Spinal cord (tissue), 10 donors: ENCODE measurements at places on chromosomes 5 and 9. TPM values are rescaled to one million over a fixed set of nuclear protein-coding genes. Genes with fewer than 3 reads are reported as not detected.

- no peaks in the 10 kb centered on the region for H3K27me3 ChIP-seq
- H3K4me1 ChIP-seq = no peaks in the 10 kb centered on the region
- no peak overlapping the region for H3K27ac ChIP-seq
- H3K36me3 ChIP-seq = peaks cover 7% of the 10 kb centered on the region
- H3K4me3 ChIP-seq = no peak overlapping the region
- DNase-seq = no peak
Observed at GRCh38 chr9:106956971-106957370, 94.0 kb downstream of the ZNF462 start.

DNA sequence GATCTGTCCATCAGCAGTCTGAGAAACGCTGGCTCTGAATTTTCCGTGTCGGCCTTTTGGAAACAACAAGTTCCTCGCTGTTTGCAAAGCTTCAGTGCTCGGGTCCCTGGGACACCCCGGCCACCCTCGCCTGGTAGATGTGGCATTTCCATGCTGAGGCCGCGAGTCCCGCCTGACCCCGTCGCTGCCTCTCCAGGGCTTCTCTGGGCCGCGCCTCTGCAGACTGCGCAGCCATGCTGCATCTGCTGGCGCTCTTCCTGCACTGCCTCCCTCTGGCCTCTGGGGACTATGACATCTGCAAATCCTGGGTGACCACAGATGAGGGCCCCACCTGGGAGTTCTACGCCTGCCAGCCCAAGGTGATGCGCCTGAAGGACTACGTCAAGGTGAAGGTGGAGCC lies 4.7 kb downstream of the NTNG2 start:
- peaks cover 42% of the 10 kb centered on the region for H3K27me3 ChIP-seq
- no peak overlapping the region for H3K4me3 ChIP-seq
- no peak for DNase-seq
- peaks cover 48% of the 10 kb centered on the region for H3K4me1 ChIP-seq

GPR151 gene
- total RNA-seq = 0.06 TPM

DNA sequence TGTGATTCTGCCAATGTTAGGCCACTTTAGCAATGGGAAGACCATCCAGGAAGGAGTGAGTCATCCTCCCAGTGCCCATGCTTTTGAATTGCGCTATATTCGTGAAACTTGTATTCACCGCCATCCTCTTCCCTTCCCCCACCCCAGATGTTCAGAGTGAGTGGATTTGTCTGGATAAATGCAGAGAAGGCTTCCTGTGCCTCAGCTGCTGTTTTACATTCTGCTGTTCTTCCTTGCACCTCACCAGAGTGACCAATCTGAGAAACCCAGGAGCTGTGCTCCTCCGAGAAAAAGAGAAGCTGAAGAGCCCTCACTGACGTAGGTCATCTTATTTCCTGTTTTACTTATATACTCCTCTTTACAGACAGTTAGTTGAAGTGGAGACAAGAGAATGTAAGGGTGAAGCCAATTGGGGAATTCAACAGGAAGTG lies 24.6 kb upstream of the SVEP1 start:
- no peak overlapping the region for H3K27ac ChIP-seq
- no peak for DNase-seq
- no peaks in the 10 kb centered on the region for H3K36me3 ChIP-seq
- H3K27me3 ChIP-seq = no peaks in the 10 kb centered on the region
- no peak overlapping the region for H3K4me3 ChIP-seq
- H3K4me1 ChIP-seq = no peaks in the 10 kb centered on the region

DNA sequence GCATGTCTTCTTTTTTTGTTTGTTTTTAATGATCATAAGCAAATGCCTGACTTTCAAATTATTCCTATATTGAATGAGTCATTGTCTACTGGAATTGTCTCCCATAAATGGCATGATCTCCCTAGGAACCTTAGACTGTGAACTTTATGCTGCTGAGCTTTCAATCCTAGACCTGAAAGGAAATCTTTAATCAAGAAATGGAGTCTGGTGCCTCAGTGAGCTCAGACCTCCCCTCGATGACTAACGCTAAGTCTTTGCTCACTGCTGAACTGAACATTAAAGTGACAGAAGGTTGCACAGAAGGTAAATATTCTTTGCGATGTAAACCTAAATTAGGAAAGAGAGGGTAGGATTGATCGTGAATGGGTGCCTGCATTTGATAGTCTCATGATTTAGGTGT lies 745.2 kb upstream of the WWC1 start:
- no peak overlapping the region for H3K27ac ChIP-seq
- H3K36me3 ChIP-seq = no peaks in the 10 kb centered on the region
- H3K4me1 ChIP-seq = no peaks in the 10 kb centered on the region

TRMT10B gene
- total RNA-seq = 4.8 TPM

- no peaks in the 10 kb centered on the region for H3K36me3 ChIP-seq
- peak; percentile 81 for DNase-seq
- H3K27ac ChIP-seq = no peak overlapping the region
- H3K4me3 ChIP-seq = no peak overlapping the region
- no peaks in the 10 kb centered on the region for H3K27me3 ChIP-seq
- H3K4me1 ChIP-seq = peaks cover 30% of the 10 kb centered on the region
Observed at GRCh38 chr9:131697097-131697496, 42.8 kb downstream of the RAPGEF1 start.

DNA sequence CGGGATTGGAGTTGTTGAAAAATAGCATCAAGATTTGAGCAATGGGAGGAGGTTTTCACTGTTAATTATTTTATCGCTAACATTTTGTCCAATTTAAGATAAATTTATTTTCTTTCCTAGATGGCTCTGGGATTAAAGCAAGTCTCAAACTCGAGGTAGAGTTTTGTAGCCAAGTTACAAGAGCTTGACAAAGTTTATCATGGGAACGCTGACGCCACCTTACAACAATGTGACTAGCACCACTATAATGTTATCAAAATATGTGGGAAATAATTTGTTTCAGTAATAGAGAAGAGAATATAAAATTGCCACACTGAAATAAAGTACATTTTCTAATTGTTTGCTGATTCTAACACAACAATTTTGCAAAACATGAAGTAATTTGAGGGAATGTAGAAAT lies 19.8 kb upstream of the TARS1 start:
- H3K36me3 ChIP-seq = no peaks in the 10 kb centered on the region
- H3K27ac ChIP-seq = no peak overlapping the region
- no peaks in the 10 kb centered on the region for H3K27me3 ChIP-seq
- no peak overlapping the region for H3K4me3 ChIP-seq
- H3K4me1 ChIP-seq = no peaks in the 10 kb centered on the region

DNA sequence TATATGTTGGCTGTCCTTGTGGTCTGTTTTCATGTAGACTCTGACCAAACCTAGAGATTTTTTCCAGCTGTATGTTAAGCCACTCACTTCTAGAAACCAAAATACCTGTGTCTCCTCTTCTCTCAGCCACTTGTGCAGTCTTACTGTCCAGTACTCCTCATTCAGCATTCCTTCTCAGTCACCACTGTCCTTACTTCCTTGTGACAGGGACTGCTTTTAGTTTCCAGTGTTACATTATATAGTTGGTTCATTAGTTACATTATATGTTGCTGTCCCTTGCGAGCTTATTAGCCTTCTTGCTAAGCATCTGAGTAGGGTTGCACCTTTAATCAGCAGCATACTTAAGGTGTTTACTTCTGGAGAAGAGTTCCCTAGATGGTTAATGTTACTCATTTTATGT lies 4.3 kb downstream of the ATP6V1G1 start:
- H3K36me3 ChIP-seq = peaks cover 38% of the 10 kb centered on the region
- no peak overlapping the region for H3K4me3 ChIP-seq
- H3K27me3 ChIP-seq = no peaks in the 10 kb centered on the region
- H3K27ac ChIP-seq = no peak overlapping the region
- no peak for DNase-seq

DNA sequence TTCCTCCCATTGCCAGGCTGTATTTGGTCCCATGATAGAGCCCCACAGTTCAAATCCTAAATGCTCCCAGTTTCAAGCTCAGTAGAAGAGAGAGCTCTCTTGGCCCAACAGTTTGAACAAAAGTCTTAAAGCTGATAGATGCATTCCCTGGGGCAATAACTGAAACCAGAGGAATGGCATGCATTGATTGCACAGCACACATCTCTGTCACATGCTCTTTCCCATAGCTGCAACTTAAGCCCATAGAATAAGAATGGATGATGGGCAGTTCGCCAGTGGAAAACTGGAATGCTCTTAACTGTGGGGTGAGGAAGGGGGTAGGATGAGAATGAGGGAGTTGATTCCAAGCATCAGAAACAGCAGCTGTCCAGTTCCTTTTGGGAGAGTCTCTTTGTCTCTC lies 1942.4 kb upstream of the WWC1 start:
- no peaks in the 10 kb centered on the region for H3K27me3 ChIP-seq
- H3K27ac ChIP-seq = no peak overlapping the region
- H3K4me1 ChIP-seq = no peaks in the 10 kb centered on the region
- H3K4me3 ChIP-seq = no peak overlapping the region

CARD6 gene
- total RNA-seq = 4.5 TPM

IFNW1 gene
- total RNA-seq = not detected

DNA sequence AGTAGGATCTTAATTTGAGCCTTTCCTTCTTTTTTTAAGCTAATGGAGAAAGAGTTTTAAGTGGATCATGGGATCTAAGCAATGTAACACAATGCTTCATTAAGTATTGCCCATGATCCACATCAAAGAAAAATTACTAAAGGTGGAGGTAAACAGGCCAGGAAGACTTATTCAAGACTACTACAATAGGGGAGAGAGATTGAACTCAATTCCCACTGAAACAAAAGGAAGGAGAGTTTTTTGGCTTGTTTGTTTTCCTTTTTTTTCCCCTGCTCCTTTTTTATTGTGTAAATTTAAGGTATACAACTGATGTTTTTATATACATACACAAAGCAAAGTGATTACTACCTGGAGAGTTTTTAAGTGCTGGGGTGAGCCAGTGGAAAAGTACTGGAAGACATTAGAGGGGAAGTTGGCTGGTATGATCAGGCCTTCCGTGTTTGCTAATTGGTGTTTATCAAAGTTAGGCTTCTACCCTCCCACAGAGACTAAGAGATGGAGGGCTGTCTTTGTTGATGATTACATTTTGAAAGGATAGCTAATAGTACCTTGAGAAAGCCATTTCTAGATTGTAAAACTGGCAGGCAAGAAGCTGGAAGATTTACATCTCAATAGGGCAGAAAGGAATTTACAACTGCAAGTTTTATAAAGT lies 262.7 kb downstream of the CHSY3 start:
- H3K4me3 ChIP-seq = no peak overlapping the region
- H3K27me3 ChIP-seq = no peaks in the 10 kb centered on the region
- H3K4me1 ChIP-seq = no peaks in the 10 kb centered on the region
- H3K36me3 ChIP-seq = no peaks in the 10 kb centered on the region
- H3K27ac ChIP-seq = no peak overlapping the region

- no peak for DNase-seq
- H3K27me3 ChIP-seq = no peaks in the 10 kb centered on the region
- H3K4me3 ChIP-seq = no peak overlapping the region
- H3K36me3 ChIP-seq = no peaks in the 10 kb centered on the region
Observed at GRCh38 chr5:118301696-118302095, 686.7 kb downstream of the DTWD2 start.

TPPP gene
- total RNA-seq = 17.4 TPM

DNA sequence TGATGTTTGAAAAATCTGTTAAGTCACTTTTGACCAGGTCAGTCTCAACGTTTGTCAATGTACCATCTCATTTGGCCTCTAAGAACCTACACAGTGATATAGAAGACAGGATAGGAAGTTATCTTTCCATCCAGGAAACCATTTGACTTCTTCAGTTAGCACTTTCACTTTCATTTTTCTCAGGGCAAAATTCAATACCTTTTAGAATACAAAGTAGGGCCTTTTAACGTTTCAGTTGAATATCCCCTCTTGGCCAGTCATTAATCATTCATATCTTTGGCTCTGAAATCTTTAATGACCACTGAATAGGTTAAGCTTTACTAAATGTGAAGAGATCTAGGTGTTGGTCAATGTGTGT lies 101.1 kb upstream of the GNAQ start:
- DNase-seq = no peak
- no peak overlapping the region for H3K4me3 ChIP-seq
- H3K36me3 ChIP-seq = no peaks in the 10 kb centered on the region
- no peaks in the 10 kb centered on the region for H3K27me3 ChIP-seq
- no peak overlapping the region for H3K27ac ChIP-seq

DNA sequence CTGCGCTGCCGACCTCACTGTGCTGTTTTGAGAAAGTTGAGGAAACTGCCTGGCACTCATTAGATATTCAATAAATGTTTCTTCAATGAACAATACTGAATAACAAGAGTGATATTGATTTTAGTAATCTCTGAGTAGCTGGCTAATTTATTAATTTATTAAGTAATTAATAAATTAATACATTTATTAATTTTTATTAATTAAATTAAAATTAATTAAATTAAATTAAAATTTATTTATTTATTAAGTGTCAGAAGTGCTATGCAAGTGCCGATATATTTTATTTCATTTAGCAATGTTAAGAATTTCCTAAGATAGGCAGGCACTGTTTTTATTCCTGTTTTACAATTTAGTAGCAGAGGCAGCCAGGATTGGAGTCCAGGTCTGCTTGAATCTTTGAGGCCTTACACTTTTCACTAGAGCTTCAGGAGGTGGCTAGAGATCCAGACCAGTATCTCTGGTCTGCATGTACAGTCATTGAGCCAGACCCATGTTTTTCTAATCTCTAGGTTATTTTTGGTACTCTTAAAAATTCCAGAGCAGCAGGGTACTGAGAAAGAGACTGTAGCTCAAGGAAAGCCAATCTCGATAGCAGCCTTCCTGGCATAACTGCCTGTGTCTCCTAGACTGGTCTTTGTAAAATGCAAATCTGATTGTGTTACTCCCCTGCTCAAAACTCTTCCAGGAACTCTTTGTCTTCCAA lies 109.2 kb downstream of the ARHGEF28 start:
- no peaks in the 10 kb centered on the region for H3K4me1 ChIP-seq
- H3K27me3 ChIP-seq = no peaks in the 10 kb centered on the region
- no peak overlapping the region for H3K4me3 ChIP-seq
- no peak for DNase-seq
- H3K36me3 ChIP-seq = no peaks in the 10 kb centered on the region

- H3K27ac ChIP-seq = no peak overlapping the region
- no peak overlapping the region for H3K4me3 ChIP-seq
Observed at GRCh38 chr9:6660512-6660911, 15.0 kb upstream of the GLDC start.

FAM200C gene
- total RNA-seq = 15.5 TPM

- no peak overlapping the region for H3K4me3 ChIP-seq
- H3K27me3 ChIP-seq = no peaks in the 10 kb centered on the region
- H3K4me1 ChIP-seq = peaks cover 5% of the 10 kb centered on the region
Observed at GRCh38 chr9:90942555-90942954, 140.9 kb downstream of the SYK start.
